Stimulated activated CD4-positive, alpha-beta T cell treated with anti-CD3 and anti-CD28 coated beads, Interleukin-1b, Interleukin-23, amount 100 ng/mL, for 1 hour (primary cell): ENCODE measurements at places on chromosomes 12 and 14.

- DNase-seq: no peak
These were observed 6.1 kb downstream of the RAPGEF3 start for GRCh38 chr12:47752552-47752951.

DNA sequence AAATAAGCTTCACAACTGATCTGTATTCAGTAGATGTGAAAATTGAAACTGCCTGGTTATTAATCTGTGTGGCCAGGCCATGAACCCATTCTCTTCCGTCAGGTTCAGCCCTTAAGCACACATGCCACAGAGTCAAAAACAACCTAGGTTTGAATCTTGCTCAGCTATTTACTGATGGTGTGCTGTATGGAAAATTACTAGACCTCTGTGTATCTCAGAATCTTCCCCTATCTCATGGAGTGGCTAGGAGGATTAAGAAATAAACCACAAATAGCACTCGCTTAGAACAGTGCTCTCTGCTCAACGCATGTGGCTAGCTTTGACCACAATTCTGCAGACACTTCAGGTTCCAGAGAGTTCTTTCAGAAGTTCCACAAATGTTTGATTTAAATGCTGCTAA, 240.7 kb upstream of the PLEKHG7 start:
- no peak for DNase-seq

- no peak for DNase-seq
These were observed 82.6 kb downstream of the NTF3 start for GRCh38 chr12:5514545-5514944.

GRCh38 chr12:113573148-113573547, 101.5 kb upstream of the LHX5 start:
- DNase-seq: no peak

DNA sequence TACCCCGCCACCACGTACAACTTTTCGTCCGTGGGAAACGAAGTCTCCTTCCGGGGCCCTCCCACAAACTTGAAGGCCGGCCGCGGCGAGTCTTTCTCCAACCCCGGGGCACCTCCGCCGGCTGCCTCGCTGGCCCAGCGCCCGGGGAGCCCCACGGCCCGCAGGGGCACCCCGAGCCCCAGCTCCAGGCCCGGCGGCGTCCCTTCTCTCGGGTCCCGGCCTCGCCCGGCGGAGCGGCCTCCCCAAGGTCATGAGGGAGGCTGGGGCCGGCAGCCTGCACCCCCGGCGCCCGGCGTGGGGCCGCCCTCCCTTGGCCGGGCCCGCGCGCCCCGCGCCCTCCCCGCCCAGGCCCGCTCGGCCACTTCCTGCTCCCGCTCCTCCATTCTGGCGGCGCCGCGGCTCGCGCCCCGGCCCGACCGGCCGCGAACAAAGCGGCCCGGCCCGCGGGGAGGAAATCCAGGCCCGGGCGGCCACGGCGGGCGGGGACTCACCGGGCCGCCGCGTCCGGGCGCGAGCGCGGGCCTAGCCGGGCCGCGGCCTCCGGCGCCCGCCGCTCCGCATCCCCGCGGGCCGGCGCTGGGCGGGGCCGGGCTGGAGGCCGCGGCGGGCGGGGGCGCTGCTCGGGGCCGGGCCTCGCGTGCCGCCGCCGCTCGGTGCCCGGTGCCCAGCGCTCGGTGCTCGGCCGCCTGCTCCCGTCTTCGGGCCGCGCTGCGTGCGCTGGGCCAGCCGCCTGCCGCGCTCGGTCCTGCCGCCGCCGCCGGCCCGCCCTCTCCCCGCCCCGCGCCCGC, at the start of gene AKT1:
TSS of gene AKT1 (minus strand) at position 756 of the 788 bp plus-strand sequence. CDS start 3,105 bp downstream, outside the sequence.
- DNase-seq: no peak

- no peak for DNase-seq
These were observed 434.6 kb upstream of the RGS6 start for GRCh38 chr14:71497645-71498086.

DNA sequence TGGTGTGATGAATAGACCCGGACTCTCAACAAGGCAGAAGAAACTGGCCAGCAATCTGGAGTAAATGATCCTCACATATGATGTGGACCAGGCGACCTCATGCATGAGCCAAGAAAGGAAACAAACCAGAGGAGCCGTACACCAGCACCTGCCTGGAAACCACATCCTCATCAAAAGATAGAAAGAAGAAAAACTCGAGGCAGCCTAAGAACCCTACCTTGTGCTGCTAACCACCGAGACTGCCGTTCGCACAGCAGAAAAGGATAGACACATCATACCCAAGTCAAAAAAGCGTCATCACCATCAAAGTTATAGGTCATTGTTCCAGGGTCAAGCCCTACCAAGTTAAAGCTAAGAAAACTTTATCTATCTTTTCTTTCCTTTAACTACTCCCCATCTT, 66.7 kb downstream of the RESF1 start:
- DNase-seq: no peak

GRCh38 chr14:73235531-73236155, 1.7 kb upstream of the PAPLN start:
- no peak for DNase-seq

GRCh38 chr12:57896115-57896433, 45.3 kb upstream of the ATP23 start:
- DNase-seq: no peak

- no peak for DNase-seq
These were observed 119.7 kb downstream of the FBXL14 start for GRCh38 chr12:1474574-1475153.

- no peak for DNase-seq
These were observed 29.2 kb downstream of the BTBD7 start for GRCh38 chr14:93303659-93304058.

DNA sequence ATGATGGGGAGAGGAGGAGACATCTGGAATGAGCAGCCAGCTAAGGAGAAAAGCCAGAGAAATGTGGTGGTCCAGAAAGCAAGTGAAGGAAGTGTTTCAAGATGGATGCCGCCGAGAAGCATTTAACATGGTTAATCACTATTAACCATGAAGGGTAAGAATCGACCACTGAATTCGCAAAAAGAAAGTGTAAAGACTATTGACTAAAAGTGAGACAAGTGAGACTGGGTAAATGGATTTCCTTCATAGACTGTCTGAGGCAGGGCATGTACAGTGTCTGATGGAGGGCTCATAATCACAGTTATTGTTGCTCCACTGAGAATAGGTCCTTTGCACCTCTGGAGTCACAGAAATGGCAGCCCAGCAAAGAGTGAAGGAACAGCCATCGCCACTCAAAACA, 25.3 kb upstream of the CLMN start:
- no peak for DNase-seq

DNA sequence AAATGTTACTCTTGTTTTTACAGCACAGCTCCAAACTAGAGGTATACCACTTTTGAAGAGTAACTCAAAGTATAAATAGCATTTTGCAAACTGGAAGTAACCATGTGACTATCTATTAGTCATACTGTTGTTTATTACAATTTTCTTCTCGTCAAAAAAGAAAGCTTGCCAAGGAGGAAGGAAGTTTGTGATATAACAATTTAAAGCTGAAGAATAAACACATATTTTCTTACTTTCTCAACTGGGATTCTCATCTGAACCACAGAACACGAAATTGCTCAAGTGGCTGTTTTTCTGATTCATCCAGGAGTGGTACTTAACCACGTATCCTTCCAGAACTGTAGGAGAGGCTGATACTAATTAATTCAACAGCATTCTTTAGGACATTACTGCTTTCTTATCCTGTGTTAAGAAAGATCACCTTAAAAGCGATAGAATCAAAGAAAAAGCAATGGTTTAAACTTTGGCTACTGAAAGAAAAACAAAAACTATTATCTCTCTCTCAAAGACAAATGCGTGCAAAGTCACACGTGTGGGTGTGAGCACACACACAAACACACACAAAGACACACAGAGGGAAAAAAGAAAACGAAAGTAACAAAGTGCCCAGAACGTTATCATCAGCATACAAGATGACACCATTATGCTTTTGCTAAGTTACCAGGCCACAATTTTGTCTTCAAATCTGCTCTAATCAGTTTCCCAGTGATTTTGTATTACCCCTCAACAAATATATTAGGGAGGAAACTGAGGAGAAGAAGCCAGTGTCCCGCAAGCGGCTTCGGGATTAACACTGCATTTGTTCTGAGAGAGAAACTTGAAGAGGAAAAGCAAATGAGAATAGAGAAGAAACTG, at the start of gene CLEC2B:
TSS of gene CLEC2B (minus strand) at position 48 of the 855 bp plus-strand sequence.
- DNase-seq: no peak

GRCh38 chr14:24556756-24557155, 19.3 kb downstream of the CTSG start:
- DNase-seq: no peak

DNA sequence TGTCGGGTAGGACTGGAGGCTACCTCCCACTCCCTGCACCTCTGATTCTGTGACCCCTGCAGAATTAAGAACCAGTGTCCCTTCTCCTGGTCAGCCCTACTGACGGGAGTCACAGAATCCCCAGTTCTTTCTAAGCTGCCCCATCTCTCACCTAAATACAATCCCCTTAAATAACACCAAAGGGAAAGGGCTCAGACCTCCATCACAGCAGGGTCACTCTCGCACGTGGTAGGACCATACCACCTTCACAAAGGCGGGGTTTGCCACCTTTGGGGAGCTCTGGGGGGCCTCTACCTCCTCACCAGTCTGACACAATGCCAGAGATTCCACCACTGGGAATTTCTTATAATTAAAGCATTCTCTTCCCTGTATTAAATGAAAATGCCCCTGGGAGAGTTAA, 35.6 kb downstream of the DAD1 start:
- no peak for DNase-seq

DNA sequence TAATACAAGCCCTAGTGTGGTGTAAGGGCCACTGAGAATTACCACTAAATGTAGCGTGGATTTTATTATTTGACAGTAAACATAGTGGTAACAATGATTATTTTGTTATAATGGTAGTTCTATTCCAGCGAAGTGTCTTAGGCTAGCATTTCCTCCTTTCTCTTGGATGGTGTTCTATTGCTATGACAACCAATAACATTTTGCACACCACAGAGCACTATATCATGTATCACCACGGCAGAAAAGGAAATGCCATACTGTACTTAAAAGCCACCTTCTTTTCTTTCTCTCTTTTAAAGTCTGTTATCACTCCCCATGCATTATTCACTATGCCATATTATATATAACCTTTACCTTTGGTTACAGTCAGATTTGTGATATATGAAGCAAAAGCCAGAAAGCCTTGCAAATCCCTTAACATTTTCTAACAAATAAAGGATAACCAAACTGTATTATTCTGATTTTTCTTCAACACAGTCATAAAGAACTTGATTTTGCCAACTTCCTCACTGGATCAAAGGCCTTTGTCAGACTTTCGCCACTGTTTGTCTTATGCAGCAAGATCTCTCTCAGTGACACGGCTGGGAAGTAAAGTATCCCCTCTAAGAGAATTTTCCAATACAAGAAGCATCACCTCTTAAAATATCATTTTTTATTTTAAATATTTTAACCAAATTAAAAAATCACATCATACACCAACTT, 195.8 kb downstream of the FOXN3 start:
- no peak for DNase-seq

- DNase-seq: no peak
These were observed 31.5 kb upstream of the FGF6 start for GRCh38 chr12:4477129-4477528.

DNA sequence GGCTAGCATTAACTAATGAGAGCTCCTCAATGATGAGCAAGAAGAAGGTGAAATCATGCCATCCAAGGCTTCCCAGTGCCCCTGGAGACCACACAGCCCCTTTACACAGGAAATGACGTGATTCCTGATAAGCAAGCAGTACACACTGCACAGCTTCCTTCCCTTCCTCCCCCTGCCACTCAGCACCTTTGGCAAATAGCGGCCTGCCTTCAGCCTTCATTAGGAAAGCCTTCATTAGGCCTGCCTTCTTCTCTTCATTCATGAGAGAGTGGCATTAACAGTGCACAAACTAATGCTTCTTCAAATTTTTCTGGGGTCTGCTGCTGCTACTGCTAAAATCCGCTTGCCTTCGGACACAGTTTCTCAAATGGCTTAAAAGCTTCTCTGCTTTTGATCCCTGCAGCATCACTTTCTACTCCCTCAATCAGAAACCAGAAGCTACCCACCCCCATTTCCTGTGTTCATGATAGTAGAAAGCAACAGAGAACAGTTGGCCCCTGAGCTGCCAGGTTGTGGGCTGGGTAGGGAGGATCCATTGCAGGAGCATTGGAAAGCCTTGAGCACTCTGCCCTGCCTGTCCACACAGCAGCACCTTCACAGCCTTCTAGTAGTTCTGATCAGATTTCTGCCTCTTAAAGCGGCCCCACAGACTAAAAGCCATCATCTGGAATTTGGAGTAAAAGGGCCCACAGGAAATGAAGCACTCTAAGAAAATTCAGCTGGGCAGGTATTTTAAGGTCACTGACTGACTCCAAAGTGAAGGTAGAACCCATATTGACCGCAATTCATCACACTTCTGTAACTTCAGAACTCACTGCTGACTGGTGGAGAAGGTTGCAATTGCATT, 103.8 kb upstream of the ETV6 start:
- no peak for DNase-seq

DNA sequence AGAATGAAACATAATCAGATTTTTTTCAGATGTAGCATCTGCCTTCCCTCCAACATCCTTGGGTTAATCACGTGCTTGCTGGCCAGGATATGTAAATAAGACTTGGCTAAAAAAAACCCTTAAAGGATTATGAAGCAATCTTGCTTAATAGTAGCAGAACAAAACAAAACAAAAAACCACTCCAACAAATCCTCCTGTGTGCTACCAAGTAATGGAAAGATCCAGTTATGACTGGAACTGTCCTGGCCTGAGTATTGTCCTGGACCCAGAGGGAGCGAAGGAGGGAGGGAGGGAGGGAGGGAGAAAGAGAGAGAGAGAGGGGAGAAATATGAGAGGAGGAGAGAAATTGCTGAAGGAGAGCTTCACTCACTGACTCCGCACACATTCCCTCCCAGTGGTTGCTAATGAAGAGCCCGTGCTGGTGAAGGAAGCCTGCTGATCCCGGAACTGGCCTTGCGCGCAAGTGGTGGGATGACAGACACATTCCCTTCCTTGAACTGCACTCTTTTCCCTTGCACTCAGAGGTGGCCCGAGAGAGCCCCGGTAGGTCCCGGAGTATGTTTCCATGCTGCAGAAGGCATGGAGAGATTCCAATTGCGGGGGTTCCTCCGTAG, 57.2 kb downstream of the HMGA2 start:
- no peak for DNase-seq

DNA sequence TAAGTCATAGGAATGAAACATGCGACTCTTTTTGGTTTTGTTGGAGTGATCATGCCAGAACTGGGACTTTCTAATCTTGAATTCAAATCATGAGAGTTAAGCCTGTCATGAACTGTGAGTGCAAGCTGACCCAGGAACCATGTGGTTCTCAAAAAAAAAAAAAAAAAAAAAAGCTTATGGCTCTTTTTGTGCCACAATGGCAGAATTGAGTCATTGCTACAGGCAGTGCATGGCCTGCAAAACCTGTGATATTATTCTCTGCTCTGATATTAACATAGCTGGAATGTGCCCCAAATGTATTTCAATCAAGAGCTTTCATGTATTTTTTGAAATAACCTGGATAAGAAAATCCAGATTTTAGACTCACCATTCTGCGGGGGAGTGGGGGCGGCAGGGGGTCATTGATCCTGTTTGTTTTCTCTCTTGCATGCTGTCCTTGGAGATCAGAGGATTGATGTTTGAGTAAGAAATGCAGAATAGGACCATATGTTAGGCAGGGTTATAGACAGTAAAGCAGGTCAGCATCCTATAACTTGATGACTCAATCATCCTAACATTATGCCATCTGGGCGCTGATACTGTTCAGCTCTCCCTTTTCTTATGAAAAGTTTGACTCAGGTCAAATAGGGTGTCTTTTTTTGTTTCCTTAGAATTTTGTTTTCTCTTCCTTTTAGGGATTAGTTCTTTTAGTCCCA, 797.4 kb downstream of the DIO2 start:
- DNase-seq: no peak

GRCh38 chr14:30541318-30541717, 17.6 kb upstream of the G2E3 start:
- no peak for DNase-seq
